ENCODE measurements at places on chromosomes 16 and 17.

GRCh38 chr16:24150282-24150681, 105.9 kb upstream of the CACNG3 start:
- no peak for DNase-seq

DNA sequence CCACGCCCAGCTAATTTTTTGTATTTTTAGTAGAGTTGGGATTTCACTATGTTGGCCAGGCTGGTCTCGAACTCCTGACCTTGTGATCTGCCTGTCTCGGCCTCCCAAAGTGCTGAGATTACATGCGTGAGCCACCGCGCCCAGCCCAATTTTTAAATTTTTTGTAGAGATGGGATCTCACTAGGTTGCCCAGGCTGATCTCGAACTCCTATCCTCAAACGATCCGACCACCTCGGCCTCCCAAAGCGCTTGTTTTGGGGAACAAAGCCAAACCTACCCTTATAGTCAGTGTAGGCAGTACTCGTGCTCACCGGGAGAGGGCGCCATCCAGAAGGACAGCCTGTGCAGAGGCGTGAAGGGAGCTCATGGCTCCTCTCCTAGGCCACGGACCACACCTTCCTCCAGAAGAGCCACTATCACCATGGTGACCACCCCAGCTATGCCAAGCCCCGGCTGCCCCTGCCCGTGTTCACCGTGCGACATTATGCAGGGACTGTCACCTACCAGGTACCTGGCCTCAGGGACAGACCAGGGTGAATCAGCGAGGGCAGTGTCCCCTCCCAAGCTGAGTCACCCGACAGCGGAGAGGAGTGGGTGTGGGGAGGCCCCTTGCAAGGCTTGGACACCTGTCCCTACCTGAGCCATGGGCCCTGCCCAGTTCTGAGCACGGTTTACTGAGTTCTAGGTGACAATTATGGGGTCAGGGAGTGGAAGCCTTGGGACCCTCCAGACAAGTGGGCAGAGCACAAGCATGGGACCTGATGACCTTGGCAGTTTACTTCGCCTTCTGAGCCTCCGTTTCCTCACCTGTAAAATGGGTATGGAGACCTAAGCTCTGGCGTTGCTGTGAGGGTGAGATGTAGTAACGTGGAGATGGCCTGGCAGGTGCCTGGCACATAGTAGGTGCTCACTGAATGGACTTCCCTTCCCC, 13.7 kb downstream of the MYO15B start:
- DNase-seq: peak; percentile 31

DNA sequence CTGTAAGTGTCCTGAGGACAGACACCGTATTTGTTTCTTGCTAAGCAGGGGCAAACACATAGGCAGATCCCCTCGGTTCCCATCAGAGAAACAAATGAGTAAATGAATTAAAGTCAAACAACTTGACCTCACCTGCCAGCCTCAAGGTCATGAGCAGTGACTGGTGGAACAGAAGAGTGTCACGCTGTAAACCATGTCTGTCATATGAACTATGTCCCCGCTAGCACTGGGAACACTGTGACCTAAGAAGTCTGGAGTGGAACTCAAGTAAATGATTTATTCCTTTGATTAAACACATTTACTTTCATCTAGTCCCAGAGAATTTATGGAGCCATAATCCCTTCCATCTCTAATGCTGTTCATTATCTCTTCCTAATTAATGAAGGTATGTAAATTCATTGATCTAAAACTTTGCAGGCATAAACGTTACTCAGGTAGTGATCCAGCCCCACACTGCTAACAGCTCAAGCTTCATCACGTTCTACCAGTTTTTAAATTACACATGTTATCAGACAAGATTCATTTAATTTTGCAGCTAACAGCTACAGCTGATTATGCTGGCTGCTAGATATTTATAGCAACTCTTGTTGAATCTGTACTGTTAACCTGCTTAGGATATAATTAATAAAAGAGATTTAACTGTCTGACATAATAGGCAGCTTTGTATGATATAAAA, 38.7 kb downstream of the CPPED1 start:
- no peak for DNase-seq

DNA sequence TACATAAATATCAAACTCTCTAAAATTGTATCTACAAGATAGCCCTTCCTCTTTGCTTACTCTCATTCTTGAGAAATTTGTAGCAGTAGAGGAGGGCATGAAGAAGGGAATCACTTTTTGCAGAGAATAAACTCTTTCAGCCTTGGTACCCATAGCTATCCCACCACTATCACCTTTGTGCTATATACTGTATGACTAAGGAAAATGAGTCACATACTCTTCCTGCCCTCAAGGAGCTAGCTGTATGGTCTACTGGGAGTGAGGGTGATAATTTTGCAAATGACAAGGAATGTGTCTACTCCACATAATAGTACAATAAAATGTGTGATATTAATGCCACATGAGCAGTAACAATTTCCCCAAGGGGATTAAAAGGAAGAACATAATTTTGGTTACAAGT, 184.6 kb upstream of the WSB1 start:
- no peak for DNase-seq

- no peak for DNase-seq
Observed at GRCh38 chr17:1008008-1008761, 11.3 kb downstream of the TIMM22 start.

DNA sequence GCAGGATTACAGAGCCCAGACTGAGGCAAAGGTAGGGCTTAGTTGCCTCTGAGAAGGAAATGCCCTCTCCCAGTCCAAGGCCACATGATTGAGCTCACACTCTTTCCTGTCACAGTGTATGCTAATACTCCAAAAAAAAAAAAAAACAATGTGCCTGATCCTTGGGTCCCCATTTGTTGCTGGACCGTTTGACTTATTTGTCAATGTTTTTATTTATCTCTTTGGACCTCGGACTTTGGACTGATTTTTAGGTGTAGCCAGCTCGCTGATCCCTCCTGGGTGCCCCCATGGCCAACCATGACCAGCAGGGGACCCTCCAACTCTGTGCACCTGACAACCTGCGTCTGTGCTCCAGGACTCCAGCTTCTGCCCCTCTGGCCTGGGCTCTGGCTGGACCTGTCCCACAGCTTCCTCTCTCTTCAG, 622 bp upstream of the CCL16 start:
- no peak for DNase-seq

DNA sequence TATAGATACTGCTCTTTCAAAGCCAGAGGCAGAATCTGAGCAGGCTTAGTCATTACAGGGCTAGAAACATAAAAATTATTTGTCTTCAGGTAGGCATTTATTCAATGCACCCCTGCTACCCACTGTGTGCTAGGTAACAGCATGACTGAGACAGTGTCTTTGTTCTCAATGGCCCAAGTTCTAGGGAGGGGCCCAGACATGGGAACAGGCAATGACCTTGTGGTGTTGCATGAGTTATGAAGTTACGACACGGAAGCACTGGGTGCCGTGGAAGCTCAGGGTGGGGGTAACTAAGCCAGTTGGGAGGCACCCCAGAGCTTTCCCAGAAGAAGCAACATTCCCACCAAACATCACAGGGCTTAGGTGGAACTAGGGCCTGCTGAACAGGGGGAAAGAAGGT, 87.0 kb downstream of the CPPED1 start:
- no peak for DNase-seq
